Stimulated activated naive CD4-positive, alpha-beta T cell treated with Interleukin-2 at 50 U/mL for 16 hours (primary cell): ENCODE measurements at places on chromosomes 12 and 14.
A peak's percentile ranks its signal among the peaks of the same experiment; 100 is the strongest.

- no peak for DNase-seq
These were observed 11.7 kb downstream of the NAV3 start for GRCh38 chr12:77842430-77842829.

DNA sequence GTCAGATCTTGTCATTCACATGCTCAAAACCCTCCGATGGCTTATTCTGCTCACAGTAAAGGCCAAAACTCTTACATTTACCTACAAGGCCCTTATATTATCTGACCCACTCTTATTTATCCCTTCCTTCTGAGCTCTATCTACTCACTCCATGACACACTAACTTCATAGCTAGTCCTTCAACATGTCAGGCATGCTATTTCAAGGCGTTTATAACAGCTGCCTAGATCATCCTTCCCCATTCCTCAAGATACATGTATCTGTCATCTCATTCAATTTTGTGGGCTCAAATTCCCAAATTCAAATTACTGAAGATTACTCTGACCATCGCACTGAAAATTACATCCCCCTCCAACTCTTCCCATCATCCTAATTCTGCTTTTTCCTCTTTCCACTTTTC is 6.9 kb downstream of the MIS18BP1 start:
- DNase-seq = no peak

GRCh38 chr14:64324895-64325294 is 30.7 kb upstream of the ESR2 start:
- no peak for DNase-seq

- DNase-seq = no peak
These were observed 37.2 kb downstream of the TRMT5 start for GRCh38 chr14:60943637-60944032.

- DNase-seq = peak; percentile 47
These were observed 31.7 kb downstream of the RASAL1 start for GRCh38 chr12:113103756-113104450.

- DNase-seq = no peak
These were observed at the start of gene PPM1H for GRCh38 chr12:62934799-62935674. TSS of gene PPM1H (minus strand) at chr12:62935150. CDS start at chr12:62934736, 414 bp downstream.

- no peak for DNase-seq
These were observed 103.1 kb downstream of the SMOC1 start for GRCh38 chr14:69982220-69982839.
